ENCODE measurements at places on chromosomes 1 and 21. TPM values are rescaled to one million over a fixed set of nuclear protein-coding genes. Genes with fewer than 3 reads are reported as not detected.

The EPB41 gene
- 48.5 TPM for total RNA-seq

GRCh38 chr1:91684481-91685196 is 184.0 kb downstream of the CDC7 start:
- DNase-seq = no peak

GRCh38 chr1:212864201-212864600 is 6.1 kb downstream of the FLVCR1 start:
- DNase-seq = no peak

DNA sequence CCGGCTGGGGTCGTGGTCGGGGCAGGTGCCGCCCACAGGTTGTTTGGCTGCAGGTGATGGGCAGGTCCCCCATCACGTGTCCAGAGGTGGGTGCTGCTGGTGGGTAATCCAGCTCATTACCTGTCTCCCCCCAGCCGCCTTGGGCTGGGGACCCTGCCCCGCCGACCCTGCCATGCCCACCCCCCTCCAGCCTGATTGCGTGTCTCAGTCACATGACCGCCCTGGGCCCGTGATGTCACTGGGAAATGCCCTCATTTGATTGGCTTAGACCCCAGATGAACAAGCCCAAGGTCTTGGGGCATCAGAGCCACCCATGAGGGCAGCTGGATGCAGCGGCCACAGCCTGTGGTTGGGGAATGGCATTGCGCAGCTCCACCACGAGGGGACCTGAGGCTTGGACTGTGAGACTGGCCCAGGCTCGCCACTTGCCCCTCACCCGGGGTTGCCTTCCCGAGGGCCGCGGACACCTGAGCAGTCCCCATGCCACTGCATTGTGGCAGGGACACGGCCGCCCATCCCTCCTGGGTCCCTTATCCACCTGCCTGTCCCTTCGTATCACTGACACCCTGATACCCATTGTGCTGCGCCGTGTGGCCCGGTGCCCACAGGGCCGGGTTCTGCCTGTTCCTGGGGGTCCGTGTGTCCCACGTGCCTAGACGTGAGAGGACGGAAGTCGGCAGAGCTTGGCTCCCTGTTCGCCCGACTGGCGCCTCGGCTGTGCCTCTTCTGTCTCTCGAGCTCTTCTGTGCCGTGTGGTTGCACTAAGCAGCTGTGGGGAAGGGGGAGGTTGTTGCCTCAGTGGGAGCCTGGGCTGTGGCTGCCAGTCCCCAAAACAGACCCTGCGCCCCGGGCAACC is 68.0 kb downstream of the FAAP20 start:
- no peak for DNase-seq

- no peak for DNase-seq
Observed at GRCh38 chr1:197178998-197179397, 32.5 kb upstream of the ASPM start.

DNA sequence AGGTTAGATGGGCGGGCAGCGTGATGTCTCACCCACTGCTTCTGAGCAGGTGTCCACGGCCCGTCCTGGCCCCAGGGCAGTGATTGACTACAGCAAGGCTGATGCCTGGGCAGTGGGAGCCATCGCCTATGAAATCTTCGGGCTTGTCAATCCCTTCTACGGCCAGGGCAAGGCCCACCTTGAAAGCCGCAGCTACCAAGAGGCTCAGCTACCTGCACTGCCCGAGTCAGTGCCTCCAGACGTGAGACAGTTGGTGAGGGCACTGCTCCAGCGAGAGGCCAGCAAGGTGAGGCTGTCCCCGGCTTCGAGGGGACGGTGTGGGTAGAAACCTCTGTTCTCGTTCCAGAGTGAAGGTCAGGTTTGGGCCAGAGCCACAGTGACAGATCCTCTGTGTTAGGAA is 12.2 kb downstream of the DDOST start:
- DNase-seq = no peak

- DNase-seq = no peak
Observed at GRCh38 chr1:29379443-29380073, 143.2 kb downstream of the PTPRU start.

DNA sequence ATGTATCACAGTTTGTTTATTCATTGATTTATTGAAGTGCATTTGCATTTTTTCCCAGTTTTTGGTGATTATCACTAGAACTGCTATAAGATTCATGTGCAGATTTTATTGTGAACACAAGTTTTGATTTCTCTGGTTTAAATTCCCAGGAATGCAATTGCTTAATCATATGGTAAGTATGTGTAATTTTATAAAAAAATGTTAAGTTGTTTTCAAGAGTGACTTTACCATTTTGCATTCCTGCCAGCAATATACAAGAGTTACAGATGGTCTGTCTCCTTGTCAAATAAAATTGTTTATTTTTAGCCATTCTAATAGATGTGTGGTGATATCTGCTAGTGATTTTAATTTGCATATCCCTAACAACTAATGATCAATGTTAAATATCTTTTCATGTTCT is 127.3 kb upstream of the APP start:
- DNase-seq = no peak

GRCh38 chr1:204991342-204991844 is 51.6 kb upstream of the CNTN2 start:
- no peak for DNase-seq

- DNase-seq = no peak
Observed at GRCh38 chr1:54378157-54378873, 27.9 kb downstream of the SSBP3 start.

GRCh38 chr1:178819123-178819522 is 51.8 kb downstream of the ANGPTL1 start:
- DNase-seq = no peak

GRCh38 chr1:225825078-225825477 is 15.2 kb downstream of the EPHX1 start:
- no peak for DNase-seq

DNA sequence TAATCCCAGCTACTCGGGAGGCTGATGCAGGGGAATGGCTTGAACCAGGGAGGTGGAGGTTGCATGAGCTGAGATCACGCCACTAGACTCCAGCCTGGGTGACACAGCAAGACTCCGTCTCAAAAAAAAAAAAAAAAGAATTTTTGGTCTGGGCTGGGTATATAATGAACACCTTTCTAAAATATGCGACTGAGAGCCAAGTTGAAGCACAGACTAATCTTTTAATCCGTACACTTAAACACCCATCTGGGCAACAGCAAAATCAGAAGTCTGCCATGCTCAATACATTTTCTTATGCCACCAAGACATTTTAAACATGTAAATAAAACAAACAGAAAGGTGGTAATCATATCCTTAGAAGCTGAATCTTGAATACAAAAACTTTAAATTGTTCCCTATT is 31.6 kb upstream of the ABCB10 start:
- DNase-seq = no peak

DNA sequence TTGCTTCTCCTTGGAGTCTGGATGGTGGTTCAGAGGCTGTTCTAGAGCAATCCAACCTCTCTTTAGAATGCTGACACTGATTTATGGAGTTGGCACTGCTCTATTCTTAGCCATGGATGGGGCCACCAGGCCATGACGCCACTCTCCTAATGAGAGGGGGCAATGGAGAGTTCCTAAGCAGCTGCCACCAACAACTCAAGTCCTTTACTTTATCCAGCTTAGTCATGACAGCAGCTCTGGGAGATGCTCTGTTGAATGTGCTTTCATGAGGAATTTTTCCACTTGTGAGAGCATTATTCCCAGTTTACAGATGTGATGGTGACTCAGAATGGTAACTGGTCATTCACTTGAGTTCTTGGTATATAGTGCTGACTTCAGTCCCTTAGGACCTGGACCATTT is 366.3 kb downstream of the HHAT start:
- DNase-seq = no peak
